Activated T-cell treated with anti-CD3 and anti-CD28 coated beads, Interleukin-2, amount 50 U/mL, for 1 hour (primary cell): ENCODE measurements at places on chromosomes 2 and 18.

GRCh38 chr2:3600256-3600855 is 5.4 kb downstream of the COLEC11 start:
- DNase-seq, result no peak

DNA sequence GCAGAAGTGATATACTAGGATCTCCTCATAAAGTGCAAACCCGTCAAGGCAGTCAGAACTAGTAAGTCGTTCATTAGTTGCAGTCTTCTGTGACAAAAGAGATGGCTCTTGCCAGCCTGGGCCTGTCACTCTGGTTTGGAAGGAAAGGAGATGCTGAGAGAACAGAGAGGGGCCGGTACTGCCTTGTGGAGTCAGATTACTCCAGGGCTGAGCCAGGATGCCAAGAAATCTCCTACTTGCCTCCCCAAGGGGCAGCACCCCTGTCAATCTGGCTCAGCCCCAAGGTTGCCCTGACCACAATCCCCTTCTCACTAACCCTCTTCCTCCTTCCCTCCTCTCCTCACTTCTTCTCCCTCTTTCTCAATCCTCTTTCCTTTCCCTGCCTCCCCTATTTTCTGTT is 62.9 kb upstream of the ASPRV1 start:
- DNase-seq, result no peak

DNA sequence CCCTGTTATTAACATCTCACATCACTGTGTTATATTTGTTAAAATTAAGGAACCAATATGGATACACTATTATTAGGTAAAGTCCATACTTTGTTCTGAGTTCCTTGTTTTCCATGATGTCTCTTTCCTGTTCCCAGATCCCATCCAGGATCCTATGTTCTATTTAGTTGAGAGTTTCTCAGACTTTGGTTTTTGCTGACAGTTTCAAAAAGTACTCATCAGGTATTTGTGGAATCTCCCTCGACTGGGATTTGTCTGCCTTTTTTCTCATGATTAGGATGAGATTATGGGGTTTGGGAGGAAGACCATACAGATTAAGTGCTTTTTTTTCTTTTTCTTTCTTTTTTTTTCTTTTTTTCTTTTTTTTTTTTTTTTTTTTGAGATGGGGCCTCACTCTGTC is 39.4 kb upstream of the ITM2C start:
- DNase-seq, result no peak

DNA sequence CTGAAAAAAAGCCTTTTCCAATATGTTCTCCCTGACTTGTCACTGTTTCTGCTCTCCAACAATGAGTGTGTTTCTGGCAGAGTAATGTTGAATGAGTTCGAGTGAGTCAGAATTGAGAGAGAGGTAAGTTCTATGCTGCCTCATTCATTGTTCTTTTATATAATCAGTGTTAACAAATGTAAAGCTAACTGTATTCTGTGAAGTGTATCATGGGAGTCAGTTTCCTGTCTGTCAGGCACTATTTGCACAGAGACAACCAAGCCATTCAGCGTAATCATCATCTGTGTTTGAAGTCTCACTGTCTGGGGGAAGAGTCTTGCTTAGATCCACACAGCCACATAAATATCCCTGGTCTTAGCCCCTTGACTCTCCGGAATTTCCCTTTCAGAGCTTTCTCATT is 22.0 kb upstream of the UPP2 start:
- no peak for DNase-seq

DNA sequence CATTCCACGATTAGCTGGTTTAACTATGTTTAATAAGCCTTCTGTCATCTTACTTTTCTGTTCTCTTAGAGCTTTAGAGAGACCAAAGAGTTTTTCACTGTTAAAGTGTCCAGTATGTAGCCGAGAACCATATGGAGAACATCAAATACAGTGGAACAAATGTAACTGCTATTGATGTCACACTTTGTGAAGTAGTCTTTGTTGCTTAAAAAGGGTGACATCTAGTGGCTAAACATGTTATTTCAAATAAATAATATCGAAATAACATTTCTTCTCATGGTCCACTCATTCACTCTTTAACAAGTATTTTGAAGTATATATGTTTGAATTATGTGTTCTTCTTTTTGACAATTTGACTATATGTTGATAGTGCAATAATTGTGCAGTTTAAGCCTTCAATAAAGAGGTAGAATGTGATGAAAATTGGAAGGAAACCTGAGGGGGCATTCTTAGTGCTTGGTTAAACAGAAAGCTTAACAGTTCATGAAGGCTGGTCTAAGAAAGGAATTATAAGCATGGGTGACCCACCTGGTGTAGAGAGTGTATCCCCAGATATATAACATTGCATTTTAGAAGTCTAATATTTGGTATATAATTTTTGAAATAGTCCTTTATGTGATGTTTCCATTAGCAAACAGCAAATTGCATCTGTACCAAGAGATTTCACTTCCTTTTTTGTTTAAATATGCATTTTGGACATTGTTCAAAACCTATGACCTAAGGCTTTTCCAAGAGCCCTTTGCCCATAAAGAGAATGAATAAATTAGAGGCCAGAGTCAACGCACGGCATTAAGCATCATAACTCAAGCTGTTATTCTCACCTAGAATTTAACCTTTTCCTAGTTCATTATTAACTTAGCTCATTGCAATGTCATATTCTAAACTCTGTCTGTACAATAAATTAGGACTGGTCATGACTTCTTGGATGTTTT is 112.1 kb downstream of the KYNU start:
- DNase-seq, result no peak

DNA sequence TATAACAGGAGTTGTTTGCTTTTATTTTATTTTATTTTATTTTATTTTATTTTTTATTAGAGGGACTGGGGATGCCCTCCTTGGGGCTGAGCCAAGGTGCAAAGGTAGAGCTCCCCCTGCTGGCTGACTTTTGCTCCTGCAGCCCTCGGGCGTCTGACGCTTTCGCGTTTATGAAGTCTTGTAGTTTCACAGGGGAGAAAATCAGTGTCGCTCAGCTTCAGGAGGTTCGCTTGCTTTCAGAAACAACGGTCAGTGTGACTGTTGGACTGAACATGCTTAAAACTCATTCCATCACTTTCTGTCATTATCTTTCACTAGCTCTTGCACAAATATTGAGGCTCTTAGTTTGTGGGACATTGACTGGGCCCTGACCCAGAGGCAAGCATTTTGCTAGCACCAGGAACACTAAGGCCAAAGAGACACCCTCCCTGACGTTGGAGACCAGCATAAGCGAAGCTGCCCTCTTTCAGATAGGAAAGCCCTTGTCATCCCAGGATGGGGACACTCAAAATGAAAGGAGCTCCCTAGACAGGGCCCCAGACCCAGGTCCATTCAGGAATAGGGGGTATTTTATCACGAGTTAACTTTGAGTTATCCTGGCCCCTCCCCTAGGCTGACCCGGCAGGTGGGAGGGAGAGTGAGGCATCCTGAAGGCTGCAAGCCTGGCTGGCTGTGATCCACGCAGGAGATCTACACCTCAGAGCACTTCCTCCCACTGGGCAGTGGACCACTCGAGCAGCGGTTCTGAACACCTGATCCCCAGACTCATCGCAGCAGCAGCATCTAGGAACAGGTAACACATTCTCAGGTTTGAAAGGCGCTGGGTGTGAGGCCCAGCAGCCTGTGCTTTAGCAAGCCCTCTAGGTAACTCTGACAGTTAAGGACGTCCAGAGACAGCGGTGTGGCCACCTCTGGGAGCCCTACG is 34.4 kb downstream of the LGALSL start:
- peak; percentile 81 for DNase-seq

- no peak for DNase-seq
These were observed 849 bp upstream of the CYP27C1 start for GRCh38 chr2:127220768-127221527.
